ENCODE measurements at places on chromosomes 2 and 18.

- DNase-seq: no peak
These were observed 571.7 kb upstream of the ACVR2A start for GRCh38 chr2:147273106-147273505.

- no peak for DNase-seq
These were observed 82.8 kb upstream of the REV1 start for GRCh38 chr2:99572373-99573164.

GRCh38 chr2:96683307-96683706 lies 40.7 kb downstream of the FER1L5 start:
- no peak for DNase-seq

DNA sequence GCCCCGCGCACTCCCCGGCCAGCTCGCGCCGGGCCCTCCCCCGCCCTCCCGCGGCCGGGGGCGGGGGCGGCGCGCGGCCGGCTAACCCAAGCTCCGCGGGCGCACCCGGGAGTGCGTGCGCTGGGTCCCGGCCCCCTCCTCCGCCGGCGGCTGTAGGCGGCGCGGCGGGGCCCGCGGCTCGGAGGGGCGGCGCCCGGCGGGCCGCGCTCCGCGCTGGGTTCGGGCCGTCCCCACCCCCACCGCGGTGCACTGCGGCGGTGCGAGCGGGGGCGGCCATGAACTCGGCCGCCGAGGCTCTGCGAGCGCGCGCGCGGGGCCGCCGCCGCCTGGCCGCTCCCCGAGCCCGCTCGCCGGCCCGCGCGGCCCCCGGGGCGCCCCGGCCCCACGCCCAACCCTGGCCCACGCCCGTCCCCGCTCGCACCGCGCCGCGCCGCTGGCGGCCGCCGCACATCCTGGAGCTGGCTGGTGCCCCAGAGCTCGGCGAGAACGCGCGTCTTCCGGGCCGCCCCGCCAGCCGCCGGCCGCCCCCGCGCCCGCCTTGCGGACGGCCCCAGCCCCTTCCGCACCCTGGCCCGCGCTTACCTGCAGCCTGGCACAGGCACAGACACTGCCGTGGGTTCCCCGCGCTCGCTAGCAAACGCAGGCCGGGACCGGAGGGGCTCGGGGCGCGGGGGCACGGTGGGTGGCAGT lies at the start of gene ZBTB14:
ZBTB14 (minus strand) TSS at position 496 of the 690 bp plus-strand sequence. CDS start 2,480 bp downstream, outside the sequence.
- DNase-seq: peak; percentile 31

DNA sequence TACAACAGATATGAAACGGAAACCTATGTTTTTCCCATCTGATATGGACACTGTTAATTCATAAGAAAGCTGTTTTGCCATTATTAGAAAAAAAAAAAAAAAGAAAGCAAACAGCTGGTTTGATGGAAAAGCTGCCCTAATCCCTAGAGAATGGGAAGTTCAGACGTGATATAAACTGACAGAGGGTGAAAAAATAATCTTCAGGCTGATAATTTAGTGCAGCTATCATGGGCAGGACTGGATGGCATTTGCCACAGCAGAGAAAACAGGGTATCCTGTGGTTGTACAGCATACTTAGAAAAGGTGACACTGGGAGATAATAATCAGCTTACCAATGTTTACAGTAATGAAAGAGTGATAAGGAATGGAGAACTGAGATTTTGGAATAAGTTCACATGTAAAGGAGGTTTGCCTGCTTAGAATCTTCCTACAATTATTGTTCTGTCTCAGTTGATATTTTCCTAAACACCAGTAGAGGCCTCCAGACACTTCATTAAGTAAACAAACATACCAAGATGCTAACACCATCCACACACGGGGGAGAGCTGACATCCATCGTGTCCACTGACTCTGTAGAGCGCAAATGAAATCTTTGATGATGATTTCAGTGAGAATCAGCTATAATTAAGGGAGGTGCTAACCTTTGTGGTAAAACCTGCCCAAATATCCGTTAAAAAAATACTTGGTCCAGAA lies 211.6 kb upstream of the MMADHC start:
- DNase-seq: no peak

DNA sequence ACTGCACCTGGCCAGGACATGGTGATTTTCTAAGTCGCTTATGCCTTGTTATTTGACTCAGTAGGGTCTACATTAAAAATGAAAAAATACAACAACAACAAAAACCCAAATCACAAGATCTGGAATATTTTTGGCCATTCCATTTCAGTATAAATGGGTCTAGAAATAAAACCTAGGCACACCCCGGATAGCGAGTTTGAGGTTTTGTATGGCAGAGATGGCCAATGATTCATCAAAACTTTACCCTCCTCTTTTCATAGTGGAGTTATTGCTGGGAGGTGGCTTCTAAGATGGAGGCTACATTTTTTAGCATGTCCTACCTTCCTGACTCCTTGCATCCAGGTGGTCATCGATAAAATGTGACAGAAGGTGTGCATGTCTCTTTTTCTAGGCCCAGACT lies 49.3 kb upstream of the PELI1 start:
- no peak for DNase-seq

GRCh38 chr2:30684026-30684425 lies 123.2 kb downstream of the CAPN13 start:
- DNase-seq: no peak

GRCh38 chr2:25251071-25251421 lies 82.7 kb upstream of the POMC start:
- no peak for DNase-seq

- DNase-seq: no peak
These were observed 26.8 kb downstream of the DIS3L2 start for GRCh38 chr2:231988179-231988866.

- no peak for DNase-seq
These were observed 103.4 kb downstream of the ETAA1 start for GRCh38 chr2:67500541-67500940.

- DNase-seq: no peak
These were observed 38.6 kb downstream of the ST6GAL2 start for GRCh38 chr2:106847366-106847765.

GRCh38 chr2:28394331-28394877 lies 1.7 kb downstream of the FOSL2 start:
- DNase-seq: no peak

GRCh38 chr2:182428476-182428875 lies 1.6 kb upstream of the PDE1A start:
- DNase-seq: no peak

DNA sequence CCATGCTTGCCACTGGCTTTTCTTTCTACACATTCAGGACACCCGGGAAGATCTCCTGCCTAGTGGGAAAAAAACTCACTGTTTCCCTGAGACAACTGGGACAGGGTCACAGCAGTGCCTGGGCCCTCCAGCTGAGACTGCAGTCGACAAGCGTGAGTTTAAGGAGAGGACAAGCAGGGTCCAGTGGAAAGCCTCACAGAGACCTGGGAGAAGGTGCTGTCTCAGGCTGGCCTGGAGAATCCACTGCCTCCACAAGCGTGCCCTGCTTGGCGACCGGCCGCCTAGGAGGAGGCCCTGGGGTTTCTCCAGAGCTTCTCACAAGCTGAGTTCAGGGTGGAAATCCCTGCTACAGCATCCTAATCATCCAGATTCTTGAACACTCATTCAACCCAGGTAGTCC lies 519.6 kb upstream of the RAB6C start:
- DNase-seq: no peak

- DNase-seq: no peak
These were observed 893.5 kb downstream of the SUCLG1 start for GRCh38 chr2:83565626-83566025.

- DNase-seq: no peak
These were observed 28.6 kb downstream of the ITGA6 start for GRCh38 chr2:172456002-172456401.

DNA sequence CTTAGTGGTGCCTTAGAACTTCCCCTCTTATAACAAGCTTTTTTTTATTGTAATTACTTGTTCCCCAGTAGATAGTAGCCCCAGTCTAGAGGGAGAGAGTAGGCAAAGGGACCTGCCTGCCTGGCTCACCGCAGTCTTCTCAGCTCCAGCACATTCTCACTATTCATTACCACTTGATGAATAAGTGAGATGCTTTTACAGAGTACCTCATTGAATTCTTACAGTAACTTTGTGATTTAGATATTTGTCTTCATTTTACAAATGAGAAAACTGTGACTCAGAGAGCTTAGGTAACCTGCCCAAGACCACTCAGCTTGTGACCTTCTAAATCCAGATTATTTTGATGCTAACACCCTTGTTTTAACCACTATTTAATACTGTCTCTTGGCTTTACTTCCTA lies 77.8 kb downstream of the CHRNA1 start:
- DNase-seq: no peak

DNA sequence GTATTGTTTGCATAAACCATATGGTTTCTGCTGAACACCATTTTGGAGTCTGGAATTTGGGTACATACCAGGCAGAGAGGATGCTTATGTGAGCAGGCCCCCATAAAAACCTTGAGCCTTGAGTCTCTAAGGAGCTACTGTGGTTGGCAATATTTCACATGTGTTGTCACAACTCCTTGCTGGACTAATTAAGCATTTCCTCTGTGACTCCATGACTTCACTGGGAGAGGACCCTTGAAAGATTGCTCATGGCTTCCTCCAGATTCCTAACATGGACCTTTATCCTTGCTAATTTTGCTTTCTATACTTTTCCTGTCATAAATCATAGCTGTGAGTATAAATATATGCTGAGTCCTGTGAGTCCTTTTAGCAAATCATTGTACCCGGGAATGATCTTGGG lies 7.6 kb upstream of the COQ10B start:
- DNase-seq: no peak

DNA sequence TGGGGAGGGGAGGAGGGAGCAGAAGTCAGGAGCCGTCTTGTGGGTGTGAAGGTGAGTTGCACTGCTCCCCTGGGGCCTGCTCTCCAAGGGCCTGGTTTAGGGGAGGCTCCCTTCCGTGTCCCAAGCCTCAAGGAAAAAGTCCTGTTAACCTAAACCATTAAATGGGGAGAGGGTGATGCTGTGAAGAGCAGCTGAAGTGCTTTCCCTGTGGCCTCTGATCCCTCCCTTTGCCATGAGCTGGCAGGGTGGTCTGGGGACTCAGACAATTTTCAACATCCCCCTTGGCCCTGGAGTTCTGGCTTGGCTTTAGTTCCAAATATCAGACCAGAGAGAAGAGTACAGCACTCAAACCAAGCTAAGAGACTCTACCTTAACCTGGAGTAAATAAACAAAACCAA lies 692 bp upstream of the POMC start:
- no peak for DNase-seq

DNA sequence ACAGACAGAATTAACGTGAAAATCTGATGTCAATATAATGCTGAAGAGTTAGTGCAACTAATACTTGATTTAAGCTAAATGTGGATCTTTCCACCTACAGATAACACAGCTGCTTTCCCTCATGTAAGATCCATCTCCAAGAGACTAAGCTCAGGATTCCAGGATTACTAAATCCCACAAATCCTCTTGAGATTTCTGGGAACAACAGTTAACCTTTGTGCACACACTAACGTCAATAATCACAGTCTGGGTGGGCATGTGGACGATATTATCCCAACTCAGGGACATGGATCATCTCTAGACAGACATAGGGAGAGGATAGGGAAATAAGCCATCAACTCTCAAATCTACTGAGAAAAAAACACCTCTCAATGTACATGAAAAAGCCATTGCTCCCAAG lies 432.6 kb downstream of the SATB2 start:
- no peak for DNase-seq

- DNase-seq: no peak
These were observed 5.7 kb downstream of the PPP1R1C start for GRCh38 chr2:181991171-181991885.

- no peak for DNase-seq
These were observed 24.8 kb upstream of the LMAN1 start for GRCh38 chr18:59383851-59384250.

GRCh38 chr2:173749315-173749714 lies 215.9 kb downstream of the SP3 start:
- DNase-seq: no peak

GRCh38 chr2:223537651-223538601 lies 64.2 kb downstream of the SCG2 start:
- DNase-seq: no peak

GRCh38 chr2:212392544-212392943 lies 146.1 kb downstream of the ERBB4 start:
- DNase-seq: no peak

DNA sequence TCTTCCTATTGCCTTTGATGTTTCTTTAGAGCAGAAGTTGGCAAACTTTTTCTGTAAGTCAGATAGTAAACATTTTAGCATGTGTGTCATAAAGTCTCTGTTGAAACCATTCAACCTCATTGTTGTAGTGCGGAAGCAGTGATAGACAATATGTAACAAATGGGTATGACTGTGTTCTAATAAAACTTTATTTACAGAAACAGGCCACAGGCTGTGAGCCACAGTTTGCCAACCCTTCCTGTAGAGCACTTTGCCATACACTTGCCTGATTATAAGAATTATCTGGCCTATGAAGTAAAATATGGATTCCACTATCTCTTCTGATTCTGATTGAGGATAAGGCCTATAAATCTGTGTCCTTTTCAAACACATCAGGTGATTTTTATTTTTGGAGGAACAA lies 237.4 kb downstream of the DOK6 start:
- no peak for DNase-seq

DNA sequence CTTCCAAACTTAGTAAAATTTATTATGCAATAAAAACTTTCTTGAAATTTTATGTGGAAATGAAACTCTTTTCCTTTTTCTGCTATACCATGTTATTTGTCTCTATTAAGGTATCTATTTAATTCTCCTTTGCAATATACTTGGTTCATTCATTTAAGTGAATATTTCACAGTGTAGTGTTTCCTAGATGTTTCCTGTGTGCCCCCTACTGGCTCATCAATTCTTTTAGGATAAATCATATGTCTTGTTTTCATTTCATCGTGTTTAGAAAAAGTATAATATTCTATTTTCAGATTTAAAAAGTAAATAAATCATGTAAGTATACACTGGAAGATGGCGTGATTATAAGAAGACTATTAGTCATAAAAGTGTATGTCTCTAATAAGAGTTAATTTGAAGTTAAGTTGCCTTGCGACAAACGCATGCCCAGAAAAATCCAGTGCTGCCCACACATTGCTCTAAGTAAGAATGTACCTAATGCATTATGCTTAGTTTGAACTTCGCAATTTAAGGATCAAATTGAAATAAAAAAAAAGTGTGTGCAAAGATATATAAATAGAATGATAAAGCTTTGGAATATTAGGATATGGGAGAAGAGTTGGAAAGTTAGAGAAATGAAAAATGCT lies 525.4 kb downstream of the KCNJ3 start:
- DNase-seq: no peak

DNA sequence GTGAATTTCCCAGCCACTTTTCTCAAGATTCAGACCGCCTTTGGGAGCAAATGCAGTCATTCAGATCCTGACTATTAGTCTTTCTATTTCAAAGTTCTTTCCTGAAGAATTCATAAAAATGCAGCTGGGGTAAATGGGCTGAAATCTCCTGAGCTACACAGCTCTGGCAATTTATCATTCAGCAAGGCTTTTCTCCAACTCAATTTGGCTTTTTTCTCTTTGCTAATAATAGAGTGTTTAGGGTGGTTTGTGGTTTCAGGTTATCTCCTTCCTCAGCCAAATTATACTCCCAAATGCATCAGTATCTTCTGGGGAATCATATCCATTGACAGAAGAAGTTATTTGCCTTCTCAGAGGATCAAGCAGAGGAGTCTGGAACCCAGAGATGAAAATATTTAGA lies 282.4 kb upstream of the SLC14A2 start:
- DNase-seq: no peak

Data from stimulated activated CD4-positive, alpha-beta T cell treated with anti-CD3 and anti-CD28 coated beads, TNF-alpha, amount 100 ng/mL, for 1 hour (primary cell).